ENCODE measurements at places on chromosomes 1 and 21.

- no peak for DNase-seq
Observed at GRCh38 chr1:203985676-203986075, 87.2 kb upstream of the SOX13 start.

GRCh38 chr1:48038270-48038767 lies 41.1 kb upstream of the TRABD2B start:
- DNase-seq, result no peak

GRCh38 chr1:179955287-179955680 lies 674 bp downstream of the CEP350 start:
- DNase-seq, result no peak

- no peak for DNase-seq
Observed at GRCh38 chr1:241518476-241519307, 863 bp downstream of the FH start.

Data from midbrain (tissue), 1 donor.